AG09309 (cell line): ENCODE measurements at places on chromosomes 6 and 20.
A peak's percentile ranks its signal among the peaks of the same experiment; 100 is the strongest.

DNA sequence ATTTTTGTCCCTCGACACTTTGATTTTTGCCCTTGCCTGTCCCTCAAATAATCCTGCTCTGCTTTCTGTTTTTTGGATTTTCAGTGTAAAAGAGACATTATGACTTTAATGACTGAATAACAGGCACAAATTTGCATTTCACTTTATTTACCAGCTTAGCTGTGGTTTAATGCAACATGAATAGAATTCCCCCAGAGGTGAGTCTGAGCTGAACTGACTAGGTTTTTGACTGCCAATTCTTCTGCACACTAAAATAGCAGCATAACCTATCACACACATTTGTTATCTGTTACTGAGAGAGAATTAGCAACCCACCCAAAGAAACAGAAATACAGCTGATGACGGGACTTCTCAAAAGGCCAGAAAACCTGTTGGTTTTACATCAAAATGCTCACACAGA, 3.9 kb upstream of the RBM24 start:
- DNase-seq, result no peak

DNA sequence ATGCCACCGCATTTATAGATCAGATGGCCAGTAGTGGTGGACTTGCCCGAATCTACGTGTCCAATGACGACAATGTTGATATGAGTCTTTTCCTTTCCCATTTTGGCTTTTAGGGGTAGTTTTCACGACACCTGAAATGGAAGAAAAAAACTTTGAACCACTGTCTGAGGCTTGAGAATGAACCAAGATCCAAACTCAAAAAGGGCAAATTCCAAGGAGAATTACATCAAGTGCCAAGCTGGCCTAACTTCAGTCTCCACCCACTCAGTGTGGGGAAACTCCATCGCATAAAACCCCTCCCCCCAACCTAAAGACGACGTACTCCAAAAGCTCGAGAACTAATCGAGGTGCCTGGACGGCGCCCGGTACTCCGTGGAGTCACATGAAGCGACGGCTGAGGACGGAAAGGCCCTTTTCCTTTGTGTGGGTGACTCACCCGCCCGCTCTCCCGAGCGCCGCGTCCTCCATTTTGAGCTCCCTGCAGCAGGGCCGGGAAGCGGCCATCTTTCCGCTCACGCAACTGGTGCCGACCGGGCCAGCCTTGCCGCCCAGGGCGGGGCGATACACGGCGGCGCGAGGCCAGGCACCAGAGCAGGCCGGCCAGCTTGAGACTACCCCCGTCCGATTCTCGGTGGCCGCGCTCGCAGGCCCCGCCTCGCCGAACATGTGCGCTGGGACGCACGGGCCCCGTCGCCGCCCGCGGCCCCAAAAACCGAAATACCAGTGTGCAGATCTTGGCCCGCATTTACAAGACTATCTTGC, 725 bp downstream of the EEF1A1 start:
- peak; percentile 52 for DNase-seq

DNA sequence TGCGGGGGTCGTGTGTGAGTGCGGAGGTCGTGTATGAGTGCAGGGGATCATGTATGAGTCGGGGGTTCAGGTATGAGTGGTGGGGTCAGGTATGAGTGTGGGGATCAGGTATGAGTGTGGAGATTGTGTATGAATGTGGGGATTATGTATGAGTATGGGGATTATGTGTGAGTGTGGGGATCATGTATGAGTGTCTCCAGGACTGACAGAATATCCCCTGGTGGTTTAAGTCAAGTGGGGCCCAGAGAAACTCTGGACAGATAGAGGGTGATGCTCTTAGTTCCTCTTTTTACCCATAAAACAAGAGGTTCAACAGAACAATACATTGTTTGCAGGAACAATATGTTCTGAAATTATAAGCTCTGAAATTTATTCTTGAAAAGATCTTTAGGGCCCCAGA, 131.9 kb downstream of the UST start:
- no peak for DNase-seq

- no peak for DNase-seq
Observed at GRCh38 chr6:36850021-36850420, 10.8 kb upstream of the CPNE5 start.

DNA sequence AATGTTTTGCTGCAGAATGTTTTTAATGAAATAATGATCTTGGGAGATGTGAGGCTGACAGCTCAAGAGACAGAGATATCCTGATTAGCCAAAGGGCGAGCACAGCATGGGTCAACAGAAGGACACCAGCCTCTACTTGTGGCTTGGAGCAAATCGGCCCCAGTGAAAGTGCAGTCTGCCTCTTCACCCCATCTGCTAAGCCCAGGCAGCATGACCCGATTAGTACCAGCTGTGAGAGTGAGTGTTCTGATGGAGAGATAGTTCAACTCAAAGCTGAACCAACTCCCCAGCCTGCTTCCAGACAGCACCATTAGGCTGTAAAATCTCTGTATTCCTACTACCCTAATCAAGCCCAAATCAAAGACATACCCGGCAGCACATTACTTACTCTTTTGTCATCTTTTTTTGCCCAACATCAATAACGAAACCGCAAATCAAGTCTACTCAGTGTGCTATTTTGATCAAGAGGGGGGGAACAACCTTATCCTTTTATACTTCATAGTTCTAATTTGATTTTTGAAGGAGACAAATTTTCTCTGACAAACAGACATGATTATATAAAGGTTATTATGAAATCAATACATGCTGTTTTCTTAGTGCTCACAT, 514.1 kb upstream of the NRSN1 start:
- no peak for DNase-seq

GRCh38 chr6:142271476-142271875, 30.3 kb upstream of the ADGRG6 start:
- DNase-seq, result no peak

GRCh38 chr6:111764238-111765175, 108.7 kb downstream of the FYN start:
- no peak for DNase-seq

GRCh38 chr20:4134861-4135379, 119.6 kb upstream of the RNF24 start:
- no peak for DNase-seq

DNA sequence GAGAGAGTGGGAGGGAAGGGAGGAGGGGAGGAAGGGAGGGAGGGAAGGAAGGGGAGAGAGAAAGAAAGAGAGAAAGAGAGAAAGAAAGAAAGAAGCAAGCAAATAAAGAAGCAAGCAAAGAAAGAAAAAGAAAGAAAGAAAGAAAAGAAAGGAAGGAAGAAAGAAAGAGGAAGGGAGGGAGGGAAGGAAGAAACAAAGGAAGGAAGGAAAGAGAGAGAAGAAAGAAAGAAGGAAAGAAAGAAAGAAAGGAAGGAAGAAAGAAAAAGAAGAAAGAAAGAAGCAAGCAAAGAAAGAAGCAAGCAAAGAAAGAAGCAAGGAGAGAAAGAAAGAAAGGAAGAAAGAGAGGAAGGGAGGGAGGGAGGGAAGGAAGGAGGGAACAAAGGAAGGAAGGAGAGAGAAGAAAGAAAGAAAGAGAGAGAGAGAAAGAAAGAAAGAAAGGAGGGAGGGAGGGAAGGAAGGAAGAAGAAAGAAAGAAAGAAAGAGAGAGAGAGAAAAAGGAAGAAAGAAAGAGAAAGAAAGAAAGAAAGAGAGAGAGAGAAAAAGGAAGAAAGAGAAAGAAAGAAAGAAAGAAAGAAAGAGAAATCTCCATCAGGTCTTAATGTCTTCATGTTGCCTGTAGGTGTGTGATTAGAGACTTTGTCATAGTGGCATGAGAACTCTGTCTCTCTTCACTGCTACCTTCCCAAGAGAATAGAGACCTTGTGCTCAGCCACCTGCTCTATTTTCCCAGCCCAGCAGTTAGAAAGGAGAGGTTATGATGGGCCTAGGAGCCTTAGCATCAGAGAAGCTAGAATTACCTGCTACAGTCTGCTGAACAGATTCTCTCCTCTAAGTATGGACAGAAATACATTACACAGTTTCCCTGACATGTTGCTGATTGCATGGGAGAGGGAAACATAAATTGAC, 5.0 kb downstream of the SEMG1 start:
- no peak for DNase-seq

DNA sequence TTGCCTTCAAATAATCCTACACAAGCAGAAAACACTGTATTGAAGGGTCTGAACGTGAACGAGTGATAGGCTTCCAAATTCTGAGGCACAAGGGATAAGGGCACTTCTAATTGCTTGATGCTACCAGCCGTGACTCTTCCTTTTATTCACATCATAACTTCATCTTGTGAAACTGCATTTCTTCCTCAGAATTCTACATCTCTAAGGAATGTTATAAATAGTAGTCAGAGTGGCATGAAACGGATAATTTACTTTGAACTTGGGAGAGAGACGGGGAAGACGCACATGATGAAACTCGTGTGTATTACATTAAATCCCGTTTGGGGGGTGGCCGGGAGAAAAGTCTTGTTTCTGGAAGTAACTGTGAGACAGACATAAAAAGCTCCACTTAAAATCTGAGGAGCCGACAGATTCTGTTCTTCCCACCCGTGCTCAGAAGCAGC, 754 bp downstream of the HDDC2 start:
- no peak for DNase-seq
